ENCODE measurements at places on chromosomes 13 and 19.

GRCh38 chr13:59451236-59451635 lies 712.5 kb downstream of the DIAPH3 start:
- no peak for DNase-seq

- DNase-seq, result no peak
These were observed 30.1 kb downstream of the ZNF557 start for GRCh38 chr19:7099597-7099921.

DNA sequence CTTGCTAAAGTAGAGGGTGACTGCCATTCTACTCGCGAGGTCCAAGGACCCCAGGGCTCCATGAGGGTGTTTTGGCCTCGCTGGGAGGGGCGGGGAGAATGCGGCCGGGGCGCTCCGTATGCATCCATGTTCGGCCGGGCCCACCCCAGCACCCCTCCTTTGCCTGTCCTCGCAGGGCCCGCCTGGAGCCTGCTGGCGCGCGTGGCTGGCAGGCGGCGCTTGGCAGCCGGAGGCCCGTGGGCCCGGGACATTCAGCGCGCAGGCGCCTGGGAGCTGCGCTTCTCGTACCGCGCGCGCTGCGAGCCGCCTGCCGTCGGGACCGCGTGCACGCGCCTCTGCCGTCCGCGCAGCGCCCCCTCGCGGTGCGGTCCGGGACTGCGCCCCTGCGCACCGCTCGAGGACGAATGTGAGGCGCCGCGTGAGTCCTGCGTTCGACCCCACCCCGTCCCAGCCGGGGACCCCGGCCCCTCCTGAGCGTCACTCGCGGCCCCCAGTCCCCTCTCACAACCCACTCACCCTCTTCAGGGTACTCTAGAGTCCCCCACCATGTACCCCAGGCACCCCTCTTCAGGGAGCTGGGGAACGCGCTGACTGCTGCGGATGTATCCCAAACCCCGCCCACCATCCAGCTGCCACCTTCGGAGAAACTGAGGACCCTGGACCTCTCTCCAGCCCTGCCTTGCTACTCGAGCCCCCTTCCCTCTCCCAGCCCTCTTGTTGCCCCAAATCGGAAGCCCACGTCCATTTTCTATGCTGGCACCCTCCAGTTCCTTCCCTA lies 4.1 kb downstream of the DLL3 start:
- DNase-seq, result no peak

- no peak for DNase-seq
These were observed 13.0 kb downstream of the TFDP1 start for GRCh38 chr13:113597391-113598080.

- no peak for DNase-seq
These were observed 18.3 kb downstream of the NMRK2 start for GRCh38 chr19:3950871-3951861.

DNA sequence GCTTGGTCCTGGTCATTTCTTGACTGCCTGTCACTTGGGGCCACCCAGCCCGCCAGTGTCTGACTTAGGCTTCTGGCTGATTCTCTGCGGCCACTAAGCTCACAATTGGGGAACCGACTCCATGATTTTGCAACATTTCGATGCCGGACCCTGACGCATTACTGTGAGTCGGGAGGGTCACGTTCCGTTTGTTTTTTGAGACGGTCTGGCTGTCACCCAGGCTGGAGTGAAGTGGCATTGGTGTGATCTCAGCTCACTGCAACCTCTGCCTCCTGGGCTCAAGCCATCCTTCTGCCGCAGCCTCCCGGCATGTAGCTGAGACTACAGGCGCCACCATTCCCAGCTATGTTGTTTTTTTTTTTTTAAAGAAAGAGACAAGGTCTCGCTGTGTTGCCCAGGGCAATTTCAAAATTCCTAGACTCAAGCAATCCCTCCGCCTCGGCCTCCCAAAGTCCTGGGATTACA lies 3.2 kb upstream of the ADAT3 start:
- no peak for DNase-seq

DNA sequence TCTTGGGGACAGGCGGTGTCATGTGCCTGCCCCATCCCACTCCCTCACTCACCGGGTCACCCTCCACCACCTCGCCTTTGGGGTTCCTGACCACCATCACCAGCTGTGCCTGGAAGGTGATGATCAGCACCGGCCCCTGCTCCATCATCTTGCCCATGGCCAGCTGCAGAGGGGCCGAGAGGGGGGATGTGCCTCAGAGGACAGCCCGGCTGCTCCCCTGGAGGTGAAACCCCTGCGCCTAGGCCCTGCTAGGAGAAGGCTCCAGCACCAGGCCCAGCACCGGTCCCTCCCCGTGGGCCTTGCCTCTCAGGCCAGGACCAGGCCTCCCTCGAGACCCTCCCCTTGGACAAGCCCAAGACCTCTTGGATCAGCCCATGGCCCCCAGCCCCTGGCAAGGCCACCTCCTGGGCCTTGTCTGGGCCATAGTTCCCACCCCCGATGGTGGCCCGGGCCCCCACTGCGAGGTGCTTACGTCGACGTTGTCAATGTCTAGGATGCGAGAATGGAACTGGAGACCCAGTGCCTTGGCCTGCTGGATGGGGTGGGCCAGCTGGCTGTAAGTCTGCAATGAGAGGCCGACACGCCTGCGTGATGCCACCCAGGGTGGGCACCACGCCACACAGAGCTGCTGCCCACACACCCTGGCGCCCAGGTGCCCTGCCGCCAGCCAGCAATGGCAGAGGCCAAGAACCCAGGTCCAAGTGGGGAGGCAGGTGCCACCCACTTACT lies 1.8 kb upstream of the CTXN1 start:
- DNase-seq, result no peak

- DNase-seq, result no peak
These were observed 13.6 kb downstream of the POLR1D start for GRCh38 chr13:27635266-27635665.

- no peak for DNase-seq
These were observed 23.6 kb downstream of the ZNF541 start for GRCh38 chr19:47549261-47549862.

DNA sequence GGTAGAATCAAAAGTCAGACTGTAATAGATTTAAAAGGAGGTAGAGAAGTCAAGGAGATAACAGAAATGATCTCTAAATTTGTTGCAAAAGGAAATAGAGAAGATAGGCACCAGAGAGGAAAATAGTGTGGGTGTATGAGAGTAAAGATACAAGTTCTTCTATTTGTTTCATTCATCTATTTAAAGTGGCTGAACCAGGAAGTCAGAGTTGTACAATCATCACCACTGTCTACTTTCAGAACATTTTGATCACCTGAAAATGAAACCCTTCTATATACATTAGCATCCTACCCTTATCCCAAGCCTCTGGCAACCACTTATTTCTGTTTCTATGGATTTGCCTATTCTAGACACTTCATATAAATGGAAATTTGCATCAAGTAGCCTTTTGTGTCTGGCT lies 36.7 kb downstream of the INTS6 start:
- DNase-seq, result no peak

DNA sequence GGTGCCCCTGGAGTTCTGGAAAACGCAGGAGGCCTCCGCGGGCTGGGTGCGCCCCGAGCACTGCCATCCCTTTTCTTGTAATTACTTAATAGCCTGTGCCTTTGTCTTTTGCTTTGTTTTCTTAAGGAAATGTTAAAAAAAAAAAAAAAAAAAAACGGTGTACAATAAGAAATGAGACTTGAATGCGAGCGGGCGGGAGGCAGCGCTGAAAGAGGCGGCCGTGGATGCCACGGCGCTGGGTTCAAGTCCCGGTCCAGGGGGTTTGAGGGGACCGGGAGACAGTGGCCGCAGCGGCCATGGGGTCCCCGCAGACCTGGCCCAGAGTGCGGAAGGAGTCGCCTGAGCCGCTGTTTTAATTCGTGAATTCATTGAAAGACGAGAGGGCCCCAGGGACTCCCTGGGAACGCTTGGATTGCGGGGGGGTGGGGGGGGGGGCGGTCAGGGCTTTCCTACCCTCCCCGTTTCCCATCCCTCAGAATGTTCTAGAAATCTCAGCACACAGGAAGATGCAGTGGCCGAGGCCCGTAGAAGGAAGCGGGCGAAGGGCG lies 349.2 kb upstream of the ARGLU1 start:
- no peak for DNase-seq

GRCh38 chr13:112729408-112729807 lies 39.6 kb downstream of the ATP11A start:
- DNase-seq, result no peak

GRCh38 chr13:102326381-102327118 lies 75.3 kb downstream of the FGF14 start:
- no peak for DNase-seq

- no peak for DNase-seq
These were observed 460 bp downstream of the MEDAG start for GRCh38 chr13:30906411-30907051.

DNA sequence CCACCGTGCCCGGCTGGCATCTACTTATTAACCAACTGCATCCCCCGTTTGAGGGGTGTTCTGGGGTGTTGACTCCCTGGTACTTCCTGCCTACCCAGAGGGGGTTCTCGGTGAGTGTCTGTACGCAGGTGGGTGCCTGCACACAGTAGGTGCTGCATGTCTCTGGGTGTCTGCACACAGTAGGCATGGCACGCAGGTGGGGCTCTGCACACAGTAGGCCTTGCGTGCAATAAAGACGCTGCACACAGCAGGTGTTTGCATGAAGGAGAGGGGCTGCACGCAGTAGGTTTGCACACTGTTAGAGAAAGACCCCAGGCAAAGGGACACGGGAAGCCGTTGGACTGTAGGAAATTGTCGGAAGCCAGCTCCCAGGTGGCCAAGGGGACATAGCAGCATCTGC lies 11.2 kb downstream of the GADD45B start:
- DNase-seq, result no peak

DNA sequence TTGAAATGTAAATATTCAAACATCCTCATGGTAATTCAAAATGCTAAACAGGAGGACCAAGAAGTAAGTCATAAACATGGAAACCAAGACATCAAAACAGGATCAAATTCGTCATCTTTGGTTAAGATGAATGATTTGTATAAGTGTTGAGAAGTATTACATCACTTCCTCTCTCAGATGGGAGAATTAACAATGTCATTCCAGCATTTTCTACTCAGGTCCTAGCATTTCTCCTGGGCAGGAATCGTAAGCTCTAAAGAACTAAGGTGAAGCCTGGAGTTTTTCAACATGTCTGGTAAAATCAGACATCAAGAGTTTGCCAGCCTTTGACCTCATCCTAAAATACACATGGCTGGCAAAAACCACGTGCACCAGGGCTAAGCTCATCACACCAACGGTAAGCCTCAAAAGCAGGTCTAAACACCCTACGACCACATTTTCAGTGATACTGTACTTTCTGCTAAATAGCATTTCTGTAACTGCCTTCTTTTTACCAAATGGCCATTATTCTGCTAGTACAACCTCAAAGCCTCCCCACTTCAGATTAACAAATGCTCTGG lies 24.8 kb downstream of the RANBP3 start:
- no peak for DNase-seq

DNA sequence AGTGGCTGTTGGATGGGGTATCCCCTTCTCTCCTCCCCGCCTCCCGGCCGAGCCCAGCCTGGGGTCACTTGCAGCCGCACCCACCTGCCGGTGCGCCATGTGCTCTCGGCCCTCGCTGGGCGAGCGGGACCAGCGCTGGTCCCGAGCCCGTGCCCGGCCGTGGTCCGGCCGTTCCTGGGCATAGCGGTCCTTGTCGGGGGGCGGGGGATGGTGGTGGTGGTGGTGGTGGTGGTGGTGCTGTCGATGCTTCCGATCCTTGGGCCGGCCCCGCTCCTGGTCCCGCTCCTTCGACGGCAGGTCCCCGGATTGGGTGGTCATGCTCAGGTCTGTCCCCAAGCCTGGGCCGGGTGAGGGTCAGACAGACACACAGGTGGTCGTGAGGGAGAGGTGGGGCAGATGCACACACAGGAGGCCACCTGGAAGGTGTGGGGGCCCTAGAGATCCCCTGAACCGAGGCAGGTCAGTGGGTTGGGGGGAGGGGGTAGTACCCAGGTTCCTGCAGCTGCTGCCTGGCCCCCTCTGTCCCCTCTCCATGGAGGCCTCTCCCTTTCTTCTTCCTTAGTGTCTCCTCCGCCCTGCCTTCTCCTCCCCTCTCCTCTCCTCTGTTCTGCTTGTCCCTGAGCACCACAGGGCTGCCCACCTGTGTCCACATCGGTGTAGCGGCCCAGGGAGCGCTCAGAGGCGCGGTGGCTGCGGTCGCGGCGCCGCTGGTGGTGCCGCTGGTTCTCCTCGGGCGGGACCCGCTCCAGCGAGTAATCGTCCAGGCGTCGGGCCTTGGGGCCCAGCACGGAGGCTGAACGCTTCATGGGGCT lies 58.7 kb downstream of the IER2 start:
- DNase-seq, result no peak

DNA sequence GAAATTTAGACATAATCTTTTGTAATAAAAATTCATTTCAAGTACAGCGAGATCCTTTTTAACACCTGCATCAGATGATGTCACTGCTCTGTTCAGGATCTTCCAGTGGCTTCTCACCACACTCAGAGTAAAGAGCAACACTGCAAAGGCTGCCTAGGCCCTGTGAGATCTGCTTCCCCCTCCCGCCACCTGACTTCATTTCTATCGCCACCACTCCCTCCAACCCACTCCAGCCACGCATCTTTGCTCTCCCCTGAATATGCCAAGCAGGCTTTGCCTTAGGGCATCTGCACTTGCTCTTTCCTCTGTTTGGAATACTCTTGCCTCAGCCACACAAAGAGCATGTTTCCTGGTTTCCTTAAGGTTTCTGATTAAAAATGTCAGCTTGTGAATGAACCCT lies 58.3 kb downstream of the MBNL2 start:
- no peak for DNase-seq

- no peak for DNase-seq
These were observed 10.8 kb downstream of the LCP1 start for GRCh38 chr13:46171217-46171616.

DNA sequence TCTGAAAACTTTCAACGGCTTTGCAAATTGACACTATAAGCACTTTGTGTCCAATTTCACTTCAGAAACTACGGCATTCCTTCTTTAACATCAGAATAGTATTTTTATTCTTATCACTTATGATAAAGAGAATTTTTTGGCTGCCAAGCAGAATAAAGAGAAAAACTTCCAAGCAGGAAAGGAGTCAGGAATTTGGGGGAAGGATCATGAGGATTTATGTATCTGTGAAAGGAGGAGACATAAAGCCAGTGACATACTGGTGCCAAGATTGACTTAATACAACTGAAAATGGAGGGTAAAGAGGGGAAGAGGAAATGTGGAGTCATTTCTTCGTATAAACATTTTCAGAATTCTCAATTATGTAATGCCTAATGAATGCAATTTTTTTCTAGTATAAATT lies 94.7 kb downstream of the RBM26 start:
- DNase-seq, result no peak

- no peak for DNase-seq
These were observed 302.0 kb downstream of the KLF12 start for GRCh38 chr13:73832128-73832588.

GRCh38 chr13:75430436-75431209 lies 51.3 kb downstream of the TBC1D4 start:
- no peak for DNase-seq

GRCh38 chr13:65808061-65808460 lies 1422.1 kb downstream of the PCDH9 start:
- DNase-seq, result no peak

- no peak for DNase-seq
These were observed 2.3 kb downstream of the ZNF524 start for GRCh38 chr19:55602104-55603001.

DNA sequence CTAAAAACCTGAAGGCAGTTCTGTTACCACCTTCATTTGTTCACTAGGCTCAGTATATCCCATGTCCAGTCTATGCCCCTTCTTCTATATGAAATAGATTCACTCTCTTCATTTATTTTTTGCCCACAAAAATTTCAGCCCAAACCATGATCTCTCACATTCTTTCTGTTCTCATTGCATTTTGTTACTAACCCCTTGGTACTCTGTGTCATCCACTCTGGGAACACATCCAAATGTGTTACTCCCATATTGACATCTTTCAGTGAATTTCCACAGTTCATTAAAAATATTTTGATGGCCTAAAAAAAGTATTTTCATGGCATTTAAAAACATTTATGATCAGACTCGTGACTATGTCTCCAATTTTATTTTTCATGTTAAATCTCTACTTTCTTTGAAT lies 378.9 kb downstream of the SLITRK1 start:
- DNase-seq, result no peak

Measured in AG04450 (cell line).